ENCODE measurements at places on chromosomes 2 and 18.

GRCh38 chr18:24187049-24187448 is 48.2 kb downstream of the CABYR start:
- DNase-seq: no peak

GRCh38 chr18:63079114-63079513 is 240.5 kb downstream of the BCL2 start:
- DNase-seq: no peak

GRCh38 chr2:158025255-158025996 is 76.2 kb upstream of the UPP2 start:
- no peak for DNase-seq

DNA sequence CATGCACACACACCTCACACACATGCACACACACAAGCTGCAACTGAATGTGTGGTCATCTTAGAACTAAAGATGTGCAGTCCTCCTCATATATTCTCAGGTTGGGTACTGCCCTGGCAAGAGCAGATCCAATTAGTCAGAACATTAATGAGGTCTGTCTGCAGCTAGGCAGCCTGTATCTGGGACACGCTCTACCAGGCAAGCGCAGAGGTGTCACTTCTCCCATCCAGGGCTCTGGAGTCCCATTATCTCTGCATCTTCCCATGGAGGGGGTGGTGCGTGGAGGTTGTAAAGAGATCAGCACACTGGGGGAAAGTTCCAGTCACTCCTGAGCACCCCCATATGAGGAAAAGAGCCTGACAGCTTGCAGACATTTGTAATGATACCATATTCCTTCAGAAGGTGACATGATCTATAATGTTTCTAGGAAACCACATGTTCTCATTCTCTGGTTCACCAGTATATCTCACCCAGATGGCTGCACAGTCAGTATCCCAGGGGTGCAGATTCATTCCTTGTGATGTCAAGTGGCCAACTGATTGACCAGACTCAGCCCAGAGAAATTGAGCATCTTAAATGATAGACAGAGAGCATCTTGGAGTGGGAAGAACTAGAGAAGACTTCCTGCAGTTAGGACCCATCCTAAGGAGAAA is 95.4 kb downstream of the RTN4 start:
- DNase-seq: no peak

DNA sequence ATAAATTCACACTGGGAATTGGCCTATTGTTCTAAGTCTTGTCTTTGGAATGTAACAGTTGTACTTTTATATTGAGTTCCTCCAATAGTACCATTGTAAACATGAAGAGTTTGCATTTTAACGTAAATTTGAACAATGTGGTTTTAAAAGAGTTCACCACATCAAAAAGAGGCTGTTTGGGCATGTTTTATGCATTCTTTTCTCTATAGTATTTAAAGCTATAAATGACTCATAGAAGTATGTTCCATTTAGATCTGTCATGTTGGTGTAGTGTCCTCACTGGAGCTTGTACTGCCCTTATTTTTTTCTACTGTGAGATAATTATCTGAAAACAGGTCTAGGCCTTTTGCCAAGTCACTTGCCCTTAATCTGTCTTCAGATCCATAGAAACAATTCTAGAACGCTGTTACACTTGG is 141.9 kb downstream of the RHBDD1 start:
- no peak for DNase-seq

- DNase-seq: no peak
Observed at GRCh38 chr2:109446278-109447131, 167.3 kb downstream of the SEPTIN10 start.

- no peak for DNase-seq
Observed at GRCh38 chr18:74916773-74917393, 292.1 kb downstream of the PTGR3 start.

DNA sequence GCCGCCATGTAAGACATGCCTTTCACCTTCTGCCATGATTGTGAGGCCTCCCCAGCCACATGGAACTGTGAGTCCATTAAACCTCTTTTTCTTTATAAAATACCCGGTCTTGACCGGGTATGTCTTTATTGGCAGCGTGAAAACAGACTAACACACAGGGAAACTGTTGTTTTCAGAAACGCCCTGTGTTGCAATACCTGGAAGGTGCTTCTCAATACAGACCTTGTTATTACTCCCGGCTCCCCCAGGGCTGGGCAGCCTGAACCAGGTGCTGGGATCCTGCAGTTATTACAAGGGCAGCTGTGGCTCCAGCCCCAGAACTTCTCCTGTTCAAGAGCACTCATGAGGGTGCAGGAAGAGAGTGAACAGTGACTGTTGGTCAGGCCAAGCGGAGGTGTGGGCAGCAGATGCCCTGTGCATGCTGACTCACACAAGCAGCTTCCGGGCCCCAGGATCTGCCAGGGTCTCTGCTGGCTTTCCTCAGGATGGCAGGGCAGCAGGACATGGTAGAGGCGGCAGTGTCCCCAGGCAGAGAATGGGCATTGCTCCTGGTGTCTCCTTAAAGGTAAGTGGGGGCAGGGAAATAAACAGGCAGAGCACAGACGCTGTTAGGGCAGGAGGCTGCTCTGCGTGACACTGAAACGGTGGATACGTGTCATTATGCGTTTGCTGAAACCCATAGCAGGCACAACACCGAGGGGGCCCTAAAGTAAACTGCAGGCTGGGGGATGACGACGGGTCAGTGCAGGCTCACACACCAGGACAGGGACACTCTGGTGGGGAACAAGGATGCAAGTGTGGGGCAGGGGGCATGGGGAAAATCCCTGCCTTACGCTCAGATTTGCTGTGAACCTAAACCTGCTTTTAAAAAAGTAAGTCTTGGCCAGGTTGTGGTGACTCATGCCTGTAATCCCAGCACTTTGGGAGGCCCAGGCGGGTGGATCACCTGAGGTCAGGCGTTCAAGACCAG is 89.1 kb downstream of the NDUFA10 start:
- DNase-seq: no peak

GRCh38 chr18:22703883-22704585 is 229.1 kb upstream of the RBBP8 start:
- no peak for DNase-seq

DNA sequence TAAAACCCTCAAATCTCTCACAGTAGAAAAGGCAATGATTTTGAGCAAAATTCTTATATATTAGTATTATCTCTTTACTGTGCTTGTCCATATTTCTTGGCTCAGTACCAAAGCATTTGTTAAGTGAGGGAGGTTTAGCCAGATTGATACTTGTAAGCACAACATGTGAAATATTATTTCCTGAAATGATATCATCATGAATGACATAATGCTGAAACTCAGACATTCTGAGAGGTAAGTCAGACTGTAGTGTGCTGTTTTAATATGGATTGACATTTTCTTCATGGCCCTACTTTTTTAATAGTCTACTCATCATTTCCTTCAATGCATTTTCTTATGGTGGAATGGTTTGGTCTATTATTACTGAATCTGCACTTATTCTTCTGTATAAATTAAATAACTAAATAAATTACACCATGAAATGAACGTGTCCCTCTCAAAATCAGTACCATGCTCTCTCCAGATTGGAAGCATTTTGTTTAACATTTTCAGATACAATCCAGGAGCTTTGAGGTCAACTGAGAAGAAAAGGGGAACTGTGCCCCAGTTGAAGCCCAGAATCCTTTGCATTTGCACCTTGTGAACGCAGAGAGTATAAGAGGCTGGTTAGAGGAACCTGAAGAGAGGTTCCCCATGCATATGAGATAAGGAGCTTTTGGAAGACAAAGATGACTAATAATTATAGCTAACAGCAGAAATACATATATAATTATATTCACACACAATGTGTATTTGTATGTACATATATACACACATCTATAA is 50.1 kb upstream of the CRACDL start:
- DNase-seq: no peak

DNA sequence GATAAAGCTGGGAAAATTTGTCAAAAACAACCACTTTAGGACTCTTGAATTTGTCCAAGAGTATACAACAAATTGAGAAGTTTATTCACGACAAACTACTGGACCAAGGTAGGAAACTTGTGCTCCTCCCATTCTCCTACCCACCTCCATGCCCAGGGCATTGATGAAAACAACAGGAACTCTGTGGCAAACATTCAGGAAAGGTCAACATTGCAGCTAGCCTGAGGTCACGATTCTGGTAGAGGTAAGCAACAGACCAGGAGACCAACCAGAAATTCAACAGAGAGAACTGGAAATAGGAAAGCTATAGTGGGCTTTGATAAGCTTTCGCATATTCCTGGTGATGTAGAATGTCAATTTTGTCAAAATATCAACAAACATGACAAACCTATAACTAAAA is 209.1 kb upstream of the CTAGE1 start:
- no peak for DNase-seq

GRCh38 chr2:46332686-46333281 is 35.6 kb downstream of the EPAS1 start:
- no peak for DNase-seq

GRCh38 chr2:98753801-98754200 is 22.9 kb upstream of the MGAT4A start:
- no peak for DNase-seq

GRCh38 chr2:75798569-75798968 is 87.9 kb upstream of the GCFC2 start:
- DNase-seq: no peak

GRCh38 chr2:44825702-44826101 is 115.8 kb upstream of the SIX3 start:
- no peak for DNase-seq

DNA sequence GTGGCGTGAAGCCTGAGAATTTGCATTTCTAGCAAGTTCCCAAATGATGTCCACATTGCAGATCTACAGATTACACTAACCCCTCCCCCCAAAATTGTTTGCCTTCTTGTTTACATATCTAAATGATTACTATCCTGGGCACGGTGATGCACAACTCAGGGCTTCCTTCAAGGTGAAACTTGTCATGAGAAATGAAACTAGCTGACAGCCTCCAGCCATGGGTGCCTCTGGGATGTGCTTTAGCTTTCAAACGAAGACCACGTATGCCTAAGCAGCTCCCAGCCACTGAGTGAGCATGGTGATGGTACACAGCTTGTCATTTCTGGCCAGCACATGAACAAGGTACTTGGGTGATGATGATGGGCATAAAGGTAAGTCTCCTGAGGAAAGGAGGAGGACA is 464.8 kb upstream of the DDX18 start:
- DNase-seq: no peak

- DNase-seq: peak; percentile 24
Observed at GRCh38 chr2:230068016-230068650, 591 bp downstream of the SLC16A14 start.

GRCh38 chr2:212913640-212914306 is 237.6 kb downstream of the IKZF2 start:
- DNase-seq: no peak

- DNase-seq: no peak
Observed at GRCh38 chr2:80517316-80517715, 212.8 kb upstream of the LRRTM1 start.

- no peak for DNase-seq
Observed at GRCh38 chr2:6352247-6352646, 513.5 kb downstream of the CMPK2 start.

DNA sequence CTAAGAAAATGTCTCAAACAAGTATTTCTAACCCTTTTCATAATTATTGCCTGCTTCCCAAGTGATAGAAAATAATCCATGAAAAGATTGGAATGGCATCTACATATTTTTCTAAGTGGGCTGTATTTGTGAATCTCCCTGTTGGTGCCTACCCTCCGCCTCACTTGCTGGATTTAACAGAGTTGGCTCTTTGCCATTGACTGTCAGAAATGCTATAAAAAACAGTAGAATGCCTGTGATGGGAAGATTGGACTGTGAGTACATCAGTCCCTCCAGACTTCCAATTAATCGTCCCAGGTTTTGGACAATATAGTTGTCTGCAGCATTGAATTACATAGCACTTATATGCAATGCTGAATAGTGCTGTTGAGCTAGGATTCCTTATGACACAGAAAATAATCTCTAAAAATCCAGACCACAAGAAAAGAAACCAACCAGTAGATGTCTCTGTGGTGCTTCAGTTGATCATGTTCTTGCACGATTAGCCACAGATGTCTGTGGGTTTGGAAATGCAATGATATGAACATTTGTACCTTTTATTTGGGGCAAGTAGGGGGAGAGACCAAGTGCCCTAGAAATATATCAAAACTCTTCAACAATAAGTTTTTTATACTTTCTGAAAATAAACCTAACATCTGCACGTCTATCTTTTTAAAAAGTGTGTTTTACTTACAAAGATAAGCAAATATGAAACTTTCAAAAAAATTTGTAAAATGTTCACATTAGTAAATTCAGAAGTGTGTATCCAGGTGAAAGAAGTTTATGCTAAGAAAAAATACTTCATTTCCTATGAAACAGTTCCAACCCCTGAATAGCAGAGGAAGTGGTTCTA is 88.5 kb downstream of the DYNAP start:
- no peak for DNase-seq

DNA sequence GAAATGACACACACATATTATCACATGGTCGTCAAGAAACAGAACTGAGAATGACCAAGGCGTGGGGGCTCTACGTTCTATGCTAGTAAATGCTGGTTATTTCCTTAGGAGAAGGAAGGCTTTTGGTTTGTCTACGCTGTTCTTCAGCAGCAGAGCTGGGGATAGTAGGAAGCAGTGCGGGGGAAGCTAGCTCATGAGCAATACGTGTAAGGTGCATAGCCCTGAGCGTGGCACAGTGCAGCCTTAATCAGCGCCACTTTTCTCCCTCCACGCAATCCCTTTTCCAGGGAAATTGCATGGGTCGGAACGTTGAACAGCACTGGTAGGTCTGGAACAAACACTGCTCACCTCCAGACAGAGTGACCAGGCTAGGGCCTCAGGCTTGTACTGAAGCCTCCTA is 199.6 kb upstream of the FBXO11 start:
- no peak for DNase-seq

GRCh38 chr18:54716586-54716985 is 111.7 kb upstream of the RAB27B start:
- DNase-seq: no peak

GRCh38 chr2:191927319-191927867 is 80.5 kb upstream of the CAVIN2 start:
- DNase-seq: no peak

DNA sequence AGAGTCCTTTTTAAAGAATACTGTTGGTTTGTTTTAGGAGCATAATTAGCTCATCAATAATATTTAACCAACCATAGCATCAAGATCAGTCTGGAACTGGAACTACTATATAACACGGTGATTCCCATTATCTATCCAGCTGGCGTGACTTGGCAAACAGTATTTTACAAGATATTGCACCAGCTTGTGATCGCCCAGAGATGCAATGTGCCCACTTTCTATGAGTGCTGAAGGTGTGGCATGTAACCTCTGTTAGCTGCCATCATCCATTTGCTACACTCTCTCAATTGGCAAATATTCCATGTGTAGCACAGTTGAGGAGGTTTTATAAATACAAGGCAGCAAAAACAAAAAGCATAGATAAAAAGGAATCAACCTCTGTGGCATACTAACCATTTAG is 64.9 kb downstream of the FIGN start:
- DNase-seq: no peak

- no peak for DNase-seq
Observed at GRCh38 chr2:133717497-133717896, 149.2 kb upstream of the NCKAP5 start.

DNA sequence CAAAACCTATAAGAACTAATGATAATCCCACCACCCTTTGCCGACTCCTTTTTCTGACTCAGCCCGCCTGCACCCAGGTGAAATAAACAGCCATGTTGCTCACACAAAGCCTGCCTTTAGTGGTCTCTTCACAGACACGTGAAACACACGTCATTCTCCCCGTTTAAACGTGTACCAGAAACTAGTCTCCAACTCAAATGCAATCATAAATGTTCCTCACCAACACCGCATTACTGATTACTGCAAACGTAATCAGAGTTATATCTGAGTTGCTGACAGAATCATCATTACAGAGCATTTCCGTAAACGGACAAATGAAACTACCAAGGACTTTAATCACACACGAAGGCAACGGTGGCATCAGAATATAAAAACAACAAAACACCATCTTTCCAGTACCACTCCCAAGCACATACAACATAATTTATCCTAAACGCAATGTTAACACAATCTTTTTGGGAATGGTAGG is 1.9 kb downstream of the CLK1 start:
- DNase-seq: peak; percentile 39

All from activated CD4-positive, alpha-beta T cell treated with anti-CD3 and anti-CD28 coated beads for 1 hour (primary cell).